Bronchial epithelial cell (primary cell): ENCODE measurements at places on chromosomes 13 and 19.

GRCh38 chr19:16621165-16621800, 6.7 kb downstream of the MED26 start:
- no peak for DNase-seq

GRCh38 chr13:69319656-69320055, 788.0 kb upstream of the ATXN8OS start:
- DNase-seq: no peak

DNA sequence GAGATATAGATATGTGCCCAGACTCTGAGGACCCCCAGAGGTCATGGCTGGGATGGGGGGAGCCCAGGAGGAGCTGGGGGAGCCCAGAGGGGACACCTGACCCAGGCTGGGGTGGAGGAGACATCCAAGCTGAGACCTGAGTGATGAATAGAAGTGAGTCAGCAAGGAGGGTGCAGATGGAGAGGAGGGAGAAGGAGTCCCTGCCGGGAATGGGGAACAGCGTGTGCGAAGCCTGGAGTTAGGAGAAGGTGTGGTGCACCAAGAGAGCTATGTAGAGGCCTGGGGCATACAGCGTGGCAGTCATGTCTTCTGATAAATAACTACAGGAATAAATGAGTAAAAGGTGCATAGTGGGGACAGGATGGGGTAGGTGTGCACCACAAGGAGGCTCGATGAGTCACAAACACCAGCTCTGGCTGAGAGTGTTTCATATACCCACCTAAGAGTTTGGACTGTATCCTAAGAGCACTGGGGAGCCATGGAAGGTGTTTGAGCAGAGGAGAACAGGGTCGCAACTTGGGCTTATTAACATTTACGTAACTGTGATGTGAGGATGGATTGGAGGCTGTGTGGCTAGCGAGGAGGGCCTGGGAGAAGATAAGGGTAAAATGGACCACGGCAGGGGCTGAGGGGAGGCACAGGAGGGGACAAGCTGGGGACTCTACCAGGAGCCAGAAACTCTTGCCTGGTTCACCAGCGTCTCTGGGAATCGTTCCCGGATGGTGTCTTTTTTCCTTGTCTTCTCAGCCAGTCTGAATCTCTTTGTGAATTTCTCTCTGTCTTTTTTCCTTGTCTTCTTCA, 1.4 kb downstream of the CEACAM18 start:
- DNase-seq: no peak

GRCh38 chr13:94917824-94918223, 205.5 kb upstream of the SOX21 start:
- DNase-seq: peak; percentile 3

GRCh38 chr19:11346104-11346940, at the start of the genes CCDC159 and TMEM205:
Gene CCDC159, plus strand, starts transcription at chr19:11346519. Its CDS starts 88 bp downstream, at chr19:11346607.
Gene TMEM205, minus strand, starts transcription at chr19:11346268. Its CDS starts 649 bp downstream, at chr19:11345619.
- peak; percentile 97 for DNase-seq

- DNase-seq: peak; percentile 52
Observed at GRCh38 chr19:7868671-7869452, 5.3 kb downstream of the PRR36 start.

DNA sequence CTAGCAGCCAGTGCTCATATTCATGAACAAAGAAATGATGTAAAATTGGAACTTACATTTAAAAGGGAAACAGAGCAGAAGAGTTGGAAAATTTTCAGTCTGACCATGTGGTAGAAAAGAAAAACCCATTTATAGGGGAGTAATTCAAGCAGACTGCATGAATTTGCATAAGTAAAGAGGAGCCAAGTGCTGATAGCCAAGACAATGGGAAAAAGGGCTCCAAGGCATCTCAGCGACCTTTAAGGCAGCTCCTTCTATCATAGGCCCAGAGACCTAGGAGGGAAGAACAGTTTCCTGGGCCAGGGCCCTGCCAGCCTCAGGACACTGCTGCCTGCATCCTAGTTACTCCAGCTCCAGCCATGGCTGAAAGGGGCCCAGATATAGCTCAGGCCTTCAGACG, 7.5 kb downstream of the DNAJC3 start:
- no peak for DNase-seq

GRCh38 chr19:47663435-47663910, 49.7 kb upstream of the EHD2 start:
- peak; percentile 89 for DNase-seq

DNA sequence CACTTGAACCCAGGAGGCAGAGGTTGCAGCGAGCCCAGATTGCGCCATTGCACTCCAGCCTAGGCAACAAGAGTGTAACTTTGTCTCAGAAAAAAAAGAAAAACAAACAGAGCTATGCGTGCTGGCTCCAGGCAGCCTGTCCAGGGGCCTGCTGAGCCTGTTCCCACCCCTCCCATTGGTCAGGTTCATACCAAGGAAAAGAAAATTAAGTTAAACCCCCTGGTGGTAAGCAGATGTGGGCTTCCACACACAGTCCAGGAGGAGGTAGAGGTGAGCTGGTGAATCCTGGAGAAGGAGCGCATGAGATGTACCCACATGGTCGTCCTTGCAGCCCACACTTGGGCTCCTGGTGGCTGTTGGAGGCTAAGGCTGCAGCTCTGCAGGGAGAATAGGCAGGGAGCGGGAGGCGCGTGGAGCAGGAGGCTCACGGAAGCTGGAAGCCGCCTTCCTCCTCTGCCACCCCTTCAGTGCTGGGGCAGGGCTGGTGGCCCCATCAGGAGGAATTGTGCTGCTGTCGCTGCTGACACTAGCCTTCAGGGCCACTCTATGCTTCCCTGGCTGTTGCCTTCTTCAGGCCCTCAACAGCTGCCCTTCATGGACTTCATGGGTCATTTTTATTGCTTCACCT, 10.5 kb upstream of the CHAMP1 start:
- no peak for DNase-seq

- DNase-seq: peak; percentile 46
Observed at GRCh38 chr19:3073159-3073563, 10.9 kb upstream of the TLE5 start.

DNA sequence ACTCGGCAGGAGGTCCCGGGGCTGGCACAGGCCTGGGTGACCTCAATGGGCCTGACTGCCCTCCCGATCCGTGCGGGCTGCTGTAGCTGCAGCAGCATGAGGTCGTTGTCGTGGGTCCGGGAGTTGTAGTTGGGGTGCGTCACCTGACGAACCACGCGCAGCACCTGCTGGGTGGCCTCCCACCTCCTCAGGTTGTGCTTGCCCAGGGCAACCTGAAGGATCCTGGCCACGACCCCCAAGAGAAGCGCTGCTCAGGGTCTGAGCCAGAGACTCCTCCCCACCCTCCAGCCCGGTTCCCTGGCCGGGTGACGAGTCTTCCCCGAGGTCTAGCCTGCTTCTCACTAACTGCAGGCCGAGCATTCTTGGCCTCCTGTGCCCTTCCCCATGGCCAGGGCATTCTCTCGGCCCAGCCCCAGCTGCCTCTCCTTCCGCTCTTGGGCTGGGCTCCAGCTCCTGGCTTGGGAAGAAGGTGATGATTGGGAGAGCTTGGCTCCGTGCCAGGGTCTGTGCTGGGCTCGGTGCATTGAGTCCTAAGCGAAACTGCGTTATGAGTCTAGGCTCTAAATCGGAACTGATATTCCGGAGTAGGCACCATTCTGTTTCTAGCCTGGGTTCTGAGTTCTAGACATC, 3.1 kb downstream of the KLK14 start:
- DNase-seq: peak; percentile 37

- no peak for DNase-seq
Observed at GRCh38 chr19:51467864-51468544, 9.8 kb upstream of the SIGLEC8 start.

GRCh38 chr13:39682788-39683187, 27.3 kb downstream of the COG6 start:
- DNase-seq: no peak

GRCh38 chr19:41426952-41427646, at the start of gene B3GNT8:
Gene B3GNT8, minus strand, starts transcription at chr19:41427374. Its CDS starts 596 bp downstream, at chr19:41426778.
- peak; percentile 82 for DNase-seq

GRCh38 chr19:12636631-12637030, 25.9 kb downstream of the ZNF791 start:
- DNase-seq: no peak

- DNase-seq: peak; percentile 56
Observed at GRCh38 chr13:46160471-46161066, 21.4 kb downstream of the LCP1 start.

- DNase-seq: no peak
Observed at GRCh38 chr19:50341091-50341564, 12.0 kb upstream of the KCNC3 start.

- no peak for DNase-seq
Observed at GRCh38 chr13:45809801-45810394, 41.7 kb downstream of the SIAH3 start.

DNA sequence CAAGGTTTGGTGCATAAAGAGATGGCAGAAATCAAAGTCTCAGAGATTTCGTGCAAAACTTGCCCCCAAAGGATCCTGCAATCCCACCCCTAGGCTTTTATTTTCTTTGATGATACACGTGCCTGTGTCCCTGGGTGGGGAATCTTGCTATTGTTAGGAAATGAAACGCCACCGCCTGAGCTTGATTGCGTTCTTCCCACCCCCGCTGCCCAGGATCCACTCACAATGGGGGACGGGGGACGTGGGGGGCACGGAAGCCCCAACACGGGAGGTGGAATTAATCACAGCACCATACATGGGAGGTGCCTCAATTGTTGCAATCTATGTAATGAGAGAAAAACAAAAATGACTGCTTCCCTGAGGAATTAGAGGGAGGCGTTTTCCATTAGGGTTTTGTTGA, 39.6 kb downstream of the ZNRF4 start:
- no peak for DNase-seq

- DNase-seq: no peak
Observed at GRCh38 chr13:112943309-112944125, 25.5 kb upstream of the MCF2L start.

- DNase-seq: no peak
Observed at GRCh38 chr13:113860051-113860664, 3.7 kb downstream of the GAS6 start.

- peak; percentile 58 for DNase-seq
Observed at GRCh38 chr13:39196965-39197646, 158.8 kb downstream of the NHLRC3 start.

- DNase-seq: no peak
Observed at GRCh38 chr13:26626271-26626670, 68.8 kb downstream of the WASF3 start.

GRCh38 chr13:103878891-103879605, 812.8 kb upstream of the SLC10A2 start:
- DNase-seq: no peak

GRCh38 chr13:48258430-48258829, 25.4 kb downstream of the ITM2B start:
- no peak for DNase-seq

- DNase-seq: no peak
Observed at GRCh38 chr19:17557466-17557865, 2.0 kb downstream of the COLGALT1 start.

GRCh38 chr19:17049711-17050280, 23.2 kb upstream of the CPAMD8 start:
- DNase-seq: peak; percentile 78

- DNase-seq: peak; percentile 88
Observed at GRCh38 chr13:49086722-49087121, 111.0 kb downstream of the FNDC3A start.

GRCh38 chr13:35630551-35631275, 154.2 kb upstream of the MAB21L1 start:
- peak; percentile 55 for DNase-seq

DNA sequence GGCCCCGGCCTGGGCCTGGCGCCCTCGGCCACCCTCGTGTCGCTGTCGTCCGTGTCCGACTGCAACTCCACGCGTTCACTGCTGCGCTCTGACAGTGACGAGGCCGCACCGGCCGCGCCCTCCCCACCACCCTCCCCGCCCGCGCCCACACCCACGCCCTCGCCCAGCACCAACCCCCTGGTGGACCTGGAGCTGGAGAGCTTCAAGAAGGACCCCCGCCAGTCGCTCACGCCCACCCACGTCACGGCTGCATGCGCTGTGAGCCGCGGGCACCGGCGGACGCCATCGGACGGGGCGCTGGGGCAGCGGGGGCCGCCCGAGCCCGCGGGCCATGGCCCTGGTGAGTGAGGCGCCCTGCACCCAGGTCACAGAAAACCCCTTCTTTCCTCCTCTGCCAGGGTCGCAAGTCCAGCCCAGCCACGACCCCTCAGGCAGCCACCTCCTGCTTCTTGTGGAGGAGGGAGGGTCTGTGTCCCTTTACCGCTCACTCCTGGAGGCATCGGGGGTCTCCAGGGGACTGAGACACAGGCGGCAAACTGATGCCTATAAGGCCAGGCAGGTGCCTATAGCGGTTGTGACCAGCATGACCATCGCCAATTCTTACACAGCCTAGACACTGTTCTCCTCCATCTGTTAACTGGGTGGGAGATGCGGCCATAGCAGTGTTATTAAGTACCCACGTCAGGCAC, 4.2 kb downstream of the TTC9B start:
- no peak for DNase-seq

DNA sequence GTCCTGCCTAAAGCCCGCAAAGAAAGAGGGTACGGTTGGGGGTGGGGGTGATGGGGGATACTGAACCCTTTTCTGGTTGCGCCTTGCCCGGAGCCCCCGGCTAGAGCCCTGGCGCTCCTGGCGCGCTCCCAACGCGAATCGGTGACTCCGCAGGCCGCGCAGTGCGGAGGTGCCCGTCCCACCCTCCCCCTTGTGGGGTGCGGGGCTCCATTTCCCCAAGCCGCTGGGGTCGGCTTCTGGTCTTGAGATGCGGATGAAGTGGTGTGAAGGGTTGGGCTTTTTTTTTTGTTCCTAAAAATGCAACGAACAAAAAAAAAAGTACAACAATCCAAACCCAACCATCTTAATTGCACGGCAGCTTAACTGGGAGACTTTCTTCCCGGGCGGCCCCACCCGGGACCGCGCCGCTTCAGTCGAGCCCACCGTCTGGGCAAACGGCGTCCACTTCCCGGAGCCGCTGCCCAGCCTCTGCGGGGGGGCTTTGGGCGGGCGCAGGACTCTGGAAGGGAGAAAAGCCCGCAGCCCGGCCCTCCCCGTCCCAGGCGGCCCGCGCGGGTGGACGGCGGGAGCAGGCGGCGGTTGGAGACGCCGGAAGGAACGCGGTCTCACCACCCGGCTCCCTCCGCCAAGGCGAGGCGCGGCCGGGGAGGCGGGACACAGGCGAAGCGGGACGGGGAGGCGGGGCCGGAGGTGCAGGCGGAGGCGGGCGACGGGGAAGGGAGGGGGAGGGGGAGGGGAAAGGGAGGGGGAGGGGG, 504 bp upstream of the TRIM13 start:
- peak; percentile 68 for DNase-seq

GRCh38 chr13:35954207-35954560, 177.0 kb downstream of the DCLK1 start:
- DNase-seq: no peak

DNA sequence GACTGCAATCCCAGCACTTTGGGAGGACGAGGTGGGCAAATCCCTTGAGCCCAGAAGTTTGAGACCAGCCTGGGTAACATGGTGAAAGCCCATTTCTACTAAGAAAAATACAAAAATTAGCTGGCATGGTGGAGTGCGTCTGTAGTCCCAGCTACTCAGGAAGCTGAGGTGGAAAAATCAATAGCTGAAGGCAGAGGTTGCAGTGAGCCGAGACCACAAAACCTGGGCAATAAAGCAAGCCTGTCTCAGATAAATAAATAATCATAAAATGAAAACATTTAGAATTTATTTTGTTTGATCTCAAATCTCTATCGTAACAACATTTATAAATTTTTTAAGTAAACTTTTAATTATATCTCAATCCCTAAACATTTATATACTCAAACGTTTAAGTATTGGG, 36.6 kb downstream of the USP12 start:
- DNase-seq: no peak
